ENCODE measurements at places on chromosomes 13 and 19. TPM values are rescaled to one million over a fixed set of nuclear protein-coding genes. Genes with fewer than 3 reads are reported as not detected.

The TEX26 gene
- 0.24 TPM for total RNA-seq

The CNFN gene
- not detected for total RNA-seq

The PRR19 gene
- total RNA-seq: 0.23 TPM

The CEACAM18 gene
- not detected for total RNA-seq

The ATF5 gene
- 43.3 TPM for total RNA-seq

The GNA15 gene
- 12.5 TPM for total RNA-seq

The MAST1 gene
- total RNA-seq: not detected

The TUBB4A gene
- 0.90 TPM for total RNA-seq

The OR10H1 gene
- total RNA-seq: not detected

The EEF1AKMT1 gene
- total RNA-seq: 10.1 TPM

The NCAN gene
- not detected for total RNA-seq

The SERPINE3 gene
- not detected for total RNA-seq

The IFI30 gene
- 92.7 TPM for total RNA-seq

The KLF2 gene
- total RNA-seq: 98.9 TPM

The OLFM4 gene
- total RNA-seq: 1.3 TPM

The PSPN gene
- 2.2 TPM for total RNA-seq

The RXFP2 gene
- not detected for total RNA-seq

The BICRA gene
- 12.3 TPM for total RNA-seq

The WDR62 gene
- 1.3 TPM for total RNA-seq

The NLRP5 gene
- not detected for total RNA-seq

The TNFSF13B gene
- total RNA-seq: 8.5 TPM

The DLL3 gene
- not detected for total RNA-seq

The GPX4 gene
- 236 TPM for total RNA-seq

The POU4F1 gene
- not detected for total RNA-seq

The MYH14 gene
- 5.9 TPM for total RNA-seq

The LILRB3 gene
- 26.7 TPM for total RNA-seq

The CYP2A6 gene
- not detected for total RNA-seq

The ZNF177 gene
- 2.0 TPM for total RNA-seq

The DIRAS1 gene
- total RNA-seq: 3.5 TPM
